ENCODE measurements at places on chromosomes 7 and 10. TPM values are rescaled to one million over a fixed set of nuclear protein-coding genes. Genes with fewer than 3 reads are reported as not detected.

DNA sequence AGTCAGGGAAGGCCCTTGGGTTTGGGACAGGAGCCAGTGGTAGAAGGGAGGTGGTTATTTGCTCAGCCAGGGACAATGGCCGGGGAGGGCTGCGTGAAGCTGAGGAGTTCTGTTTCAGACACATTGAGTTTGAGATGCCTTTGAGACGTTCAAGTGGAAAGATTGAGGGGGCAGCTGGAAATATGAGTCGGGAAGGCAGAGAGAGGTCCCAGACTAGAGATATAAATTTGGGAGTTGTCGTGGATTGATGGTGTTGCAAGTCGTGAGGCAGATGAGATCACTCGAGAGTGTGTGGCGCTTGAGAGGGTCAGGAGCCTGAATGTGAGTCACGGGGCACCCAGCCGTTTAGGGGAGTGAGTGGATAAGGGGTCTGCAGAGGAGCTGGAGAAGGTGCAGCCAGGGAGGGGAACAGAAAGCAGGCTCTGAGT, 73.3 kb downstream of the ZMIZ1 start:
- no peak for DNase-seq

GRCh38 chr10:17220652-17221100, 7.4 kb upstream of the VIM start:
- no peak for DNase-seq

DNA sequence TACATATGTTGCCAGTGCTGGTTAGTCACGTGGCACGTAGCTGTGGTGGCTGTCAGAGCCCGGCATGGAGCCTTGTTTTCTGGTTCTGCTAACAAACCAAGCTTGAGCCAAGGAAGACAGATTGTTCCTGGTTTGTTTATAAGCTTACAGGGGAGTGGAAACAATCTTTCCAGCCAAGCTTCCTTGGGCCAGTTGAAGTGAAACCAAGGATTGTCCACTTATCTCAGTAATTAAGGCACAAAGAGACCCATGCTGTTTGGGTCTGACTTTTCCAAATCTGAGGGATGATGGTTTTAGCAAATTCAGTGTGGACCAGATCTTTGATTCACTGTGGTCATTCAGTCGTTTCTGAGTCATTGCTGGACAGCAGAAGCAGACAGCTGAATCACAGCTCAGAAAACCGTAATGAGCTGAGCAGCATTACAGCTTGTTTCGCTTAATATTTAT, 297.3 kb upstream of the COBL start:
- no peak for DNase-seq

DNA sequence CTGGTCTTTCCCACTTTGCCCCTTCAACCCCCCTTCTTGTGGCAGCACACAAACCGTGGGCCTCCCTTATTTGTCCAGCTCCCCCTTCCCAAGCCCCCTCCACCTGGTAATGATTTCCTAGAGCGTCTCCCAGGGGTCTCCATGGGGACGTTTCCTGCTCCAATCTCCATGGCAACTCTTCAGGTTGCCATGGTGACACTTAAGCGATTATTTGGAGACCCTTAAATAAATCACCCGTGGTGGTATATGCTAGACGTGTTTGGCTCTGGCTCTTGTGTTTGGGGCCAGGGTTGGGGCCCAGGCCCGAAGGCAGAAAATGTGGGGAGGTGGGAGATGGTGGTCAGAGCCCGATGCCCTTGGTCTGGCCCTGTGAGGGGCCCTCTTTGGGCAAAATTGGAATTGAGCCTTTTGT, 41.1 kb upstream of the DLG5 start:
- DNase-seq = no peak

GRCh38 chr10:6035931-6036575, 26.1 kb downstream of the IL2RA start:
- DNase-seq = no peak

GRCh38 chr7:116862951-116863670, 724 bp downstream of the CAPZA2 start:
- DNase-seq = no peak

GRCh38 chr7:150936018-150936417, 42.1 kb downstream of the KCNH2 start:
- DNase-seq = no peak

- DNase-seq = no peak
Observed at GRCh38 chr7:120989257-120990220, 1.0 kb downstream of the CPED1 start.

DNA sequence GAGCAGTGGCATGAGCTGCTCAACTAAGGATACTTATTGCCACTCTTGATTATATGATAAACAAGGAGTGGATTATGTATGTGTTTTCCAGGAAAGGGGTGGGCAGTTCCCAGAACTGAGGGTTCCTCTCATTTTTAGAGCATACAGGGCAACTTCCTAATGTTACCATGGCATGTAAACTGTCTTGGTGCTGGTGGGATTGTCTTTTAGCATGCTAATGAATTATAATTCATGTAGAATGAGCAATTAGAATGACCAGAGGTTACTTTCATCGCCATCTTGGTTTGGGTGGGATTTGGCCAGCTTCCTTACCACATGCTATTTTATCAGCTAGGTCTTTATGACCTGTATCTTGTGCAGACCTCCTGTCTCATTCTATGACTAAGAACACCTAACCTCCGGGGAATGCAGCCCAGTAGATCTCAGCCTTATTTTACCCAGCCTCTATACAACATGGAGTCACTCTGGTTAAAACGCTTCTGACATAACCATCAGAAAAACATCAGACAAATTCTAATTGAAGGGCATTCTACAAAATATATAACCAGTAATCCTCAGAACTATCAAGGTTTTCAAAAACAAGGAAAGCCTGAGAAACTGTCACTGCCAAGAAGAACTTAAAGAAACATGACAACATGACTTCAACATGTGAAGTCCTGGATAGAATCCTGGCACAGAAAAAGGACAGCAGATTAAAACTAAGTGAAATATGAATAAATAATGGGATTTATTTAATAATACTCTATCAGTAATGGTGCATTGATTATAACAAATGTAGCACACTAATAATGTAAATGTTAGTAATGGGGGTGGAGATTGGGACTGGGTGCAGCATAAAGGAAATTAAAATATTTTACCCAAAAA, 365.0 kb downstream of the SEMA3D start:
- no peak for DNase-seq

DNA sequence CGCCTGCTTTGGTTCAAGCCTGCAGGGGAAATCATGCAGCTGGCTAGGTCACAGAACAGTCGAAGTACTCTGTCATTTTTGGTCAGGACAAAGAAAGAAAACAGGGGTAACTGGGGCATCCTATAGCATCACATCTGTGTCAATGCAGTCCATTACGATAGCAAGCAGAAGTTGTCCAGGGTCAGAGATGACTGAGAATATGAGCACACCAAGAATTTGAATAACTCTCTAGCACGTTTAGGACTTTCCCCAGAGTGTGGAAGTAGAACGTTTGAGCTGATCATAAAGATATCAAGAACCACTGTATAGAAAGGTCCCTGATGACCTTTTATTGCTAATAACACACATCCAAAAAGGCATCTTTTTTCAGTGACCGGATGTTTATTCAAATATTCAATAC, 12.7 kb upstream of the HECW1 start:
- no peak for DNase-seq

DNA sequence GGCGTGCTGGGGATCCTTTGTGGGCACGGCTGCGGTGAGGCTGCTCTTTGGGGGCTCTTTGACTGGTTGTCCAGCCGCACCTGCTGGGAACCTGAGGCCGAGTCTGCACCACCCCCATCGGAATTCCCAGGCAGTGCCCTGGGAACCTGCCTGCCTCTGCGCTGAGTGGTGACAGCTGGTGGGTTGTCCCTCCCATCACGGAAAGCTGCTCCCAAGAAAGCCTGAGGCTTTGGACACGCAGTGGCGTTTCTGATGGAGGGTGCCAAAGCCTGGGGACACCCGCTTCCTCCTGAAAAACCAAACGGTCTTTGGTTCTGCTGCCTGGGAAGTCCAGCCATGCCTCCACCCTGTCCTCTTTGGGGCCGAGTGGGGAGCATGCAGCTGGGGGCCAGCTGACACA, 21.4 kb upstream of the SHH start:
- DNase-seq = no peak

GRCh38 chr7:43850348-43851116, 18.8 kb downstream of the MRPS24 start:
- DNase-seq = no peak

MET gene
- 14.5 TPM for total RNA-seq

ZNF804B gene
- not detected for total RNA-seq

PIP gene
- total RNA-seq = not detected

OR2A12 gene
- not detected for total RNA-seq
